ENCODE measurements at places on chromosomes 5 and 9.

DNA sequence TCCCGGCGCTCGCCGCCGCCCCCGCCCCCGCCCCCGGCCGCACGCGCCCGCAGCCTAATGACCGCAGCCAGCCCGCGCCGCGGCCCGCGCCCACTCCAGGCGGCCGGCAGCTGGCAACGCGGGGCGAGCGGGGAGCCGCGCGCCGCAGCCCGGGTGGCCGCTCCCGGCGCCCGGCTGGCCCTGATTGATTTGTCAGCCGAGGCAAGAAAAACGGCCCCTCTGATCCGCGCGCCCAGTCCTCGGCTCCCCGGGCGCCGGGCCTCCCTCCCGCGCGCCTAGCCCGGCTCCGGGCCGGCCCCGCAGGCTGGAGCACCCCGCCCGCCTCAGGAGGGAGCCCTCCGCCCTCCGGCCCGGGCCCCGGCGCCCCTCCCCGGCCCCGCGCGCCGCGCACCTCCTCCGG is 11.9 kb upstream of the LHX2 start:
- H3K27me3 ChIP-seq: peaks cover 78% of the 10 kb centered on the region
- no peak overlapping the region for H3K27ac ChIP-seq
- H3K4me1 ChIP-seq: peaks cover 16% of the 10 kb centered on the region
- no peak overlapping the region for H3K4me3 ChIP-seq

DNA sequence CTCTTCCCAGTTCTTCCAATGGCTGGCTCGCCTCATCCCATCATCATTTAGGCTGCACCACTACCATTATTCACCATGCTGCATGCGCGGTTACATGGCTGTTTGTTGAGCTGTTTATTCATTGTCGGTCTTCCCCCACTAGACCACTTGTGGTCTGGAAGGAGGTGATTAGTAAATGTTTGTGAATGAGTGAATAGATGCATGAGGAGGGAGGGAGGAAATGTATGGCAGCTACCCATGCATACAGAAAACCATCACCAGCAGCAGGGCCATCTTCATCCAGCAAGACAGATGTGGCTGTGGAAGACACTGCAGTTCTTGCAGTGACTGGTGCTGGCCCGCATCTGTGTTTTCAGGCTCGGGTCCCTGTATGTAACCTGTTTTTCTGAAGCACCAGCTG is 113.3 kb upstream of the SAP30L start:
- H3K27me3 ChIP-seq: no peaks in the 10 kb centered on the region
- no peak overlapping the region for H3K4me3 ChIP-seq
- no peaks in the 10 kb centered on the region for H3K4me1 ChIP-seq
- no peak overlapping the region for H3K27ac ChIP-seq
- H3K36me3 ChIP-seq: peaks cover 7% of the 10 kb centered on the region

DNA sequence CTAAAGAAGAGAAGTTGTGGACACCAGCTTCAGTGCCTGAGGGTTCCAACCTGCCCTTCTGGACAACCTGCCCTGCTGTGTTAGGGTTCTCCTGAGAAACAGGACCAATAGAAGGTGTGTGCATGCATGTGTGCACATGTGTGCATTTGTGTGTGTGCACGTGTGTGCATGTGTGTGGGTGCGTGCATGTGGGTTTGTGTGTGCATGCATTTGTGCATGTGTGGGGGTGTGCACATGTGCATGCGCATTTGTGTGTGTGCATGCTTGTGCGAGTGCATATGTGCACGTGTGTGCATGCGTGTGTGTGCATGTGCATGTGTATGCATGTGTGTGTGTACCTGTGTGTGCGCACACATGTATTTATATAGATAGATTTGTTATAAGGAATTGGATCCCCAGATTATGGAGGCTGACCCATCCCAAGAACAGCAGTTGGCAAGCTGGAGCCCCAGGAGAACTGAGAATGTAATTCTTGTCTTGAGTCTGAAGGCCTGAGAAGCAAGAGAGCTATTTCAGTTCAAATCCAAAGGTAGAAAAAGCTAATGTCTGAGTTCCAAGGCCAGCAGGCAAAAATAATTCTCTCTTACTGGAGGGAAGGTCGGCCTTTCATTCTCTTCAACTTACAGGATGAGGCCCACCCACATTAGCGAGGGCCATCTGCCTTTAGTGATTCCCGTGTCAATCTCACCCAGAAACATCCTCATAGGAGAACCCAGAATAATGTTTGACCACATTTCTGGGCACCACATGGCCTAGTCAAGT is 62.9 kb upstream of the SYNPO start:
- no peak overlapping the region for H3K27ac ChIP-seq
- H3K27me3 ChIP-seq: no peaks in the 10 kb centered on the region
- no peak overlapping the region for H3K4me3 ChIP-seq
- no peaks in the 10 kb centered on the region for H3K4me1 ChIP-seq
- no peak for DNase-seq

- H3K4me3 ChIP-seq: no peak overlapping the region
- no peak overlapping the region for H3K27ac ChIP-seq
Observed at GRCh38 chr5:16582081-16582480, 34.7 kb downstream of the RETREG1 start.

GRCh38 chr5:173290477-173291131 is 37.6 kb downstream of the STC2 start:
- H3K36me3 ChIP-seq: no peaks in the 10 kb centered on the region
- no peak overlapping the region for H3K4me3 ChIP-seq
- H3K27me3 ChIP-seq: no peaks in the 10 kb centered on the region
- no peak for DNase-seq

Measured in CD8-positive, alpha-beta memory T cell (primary cell).